ENCODE measurements at places on chromosomes 12 and 14.

DNA sequence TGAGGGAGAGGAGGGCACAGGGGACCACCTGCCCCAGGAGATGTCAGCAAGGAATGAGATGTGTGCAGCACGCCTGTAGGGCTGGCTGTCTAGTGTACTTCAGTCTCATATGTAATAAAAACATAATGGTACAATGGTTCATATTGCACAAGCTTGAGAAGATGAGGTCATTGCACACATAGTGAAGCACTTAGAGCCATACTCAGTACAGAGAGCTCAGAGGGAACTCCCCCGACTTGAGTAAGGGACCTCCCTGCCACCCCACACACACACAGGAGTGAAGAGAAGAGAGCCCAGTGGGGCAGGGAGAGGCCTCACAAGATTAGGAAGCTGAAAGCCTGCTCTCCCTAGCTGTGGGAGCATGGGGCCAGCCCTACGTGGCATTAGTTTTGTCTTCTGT lies 61.5 kb downstream of the SLC6A12 start:
- no peak for DNase-seq

DNA sequence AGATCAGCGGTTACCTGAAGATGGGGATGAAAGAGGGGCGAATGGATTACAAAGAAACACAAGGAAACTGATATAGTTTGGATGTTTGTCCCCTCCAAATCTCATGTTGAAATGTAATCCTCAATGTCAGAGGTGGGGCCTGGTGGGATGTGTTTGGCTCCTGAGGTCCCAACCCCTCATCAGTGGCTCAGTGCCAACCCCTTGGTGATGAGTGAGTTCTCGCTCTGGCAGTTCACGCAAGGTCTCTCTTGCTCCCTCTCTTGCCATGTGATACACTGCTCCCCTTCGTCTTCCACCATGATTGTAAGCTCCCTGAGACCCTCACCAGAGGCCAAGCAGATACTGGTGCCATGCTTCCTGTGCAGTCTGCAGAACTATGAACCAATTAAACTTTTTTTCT lies 28.0 kb downstream of the ITGA7 start:
- no peak for DNase-seq

DNA sequence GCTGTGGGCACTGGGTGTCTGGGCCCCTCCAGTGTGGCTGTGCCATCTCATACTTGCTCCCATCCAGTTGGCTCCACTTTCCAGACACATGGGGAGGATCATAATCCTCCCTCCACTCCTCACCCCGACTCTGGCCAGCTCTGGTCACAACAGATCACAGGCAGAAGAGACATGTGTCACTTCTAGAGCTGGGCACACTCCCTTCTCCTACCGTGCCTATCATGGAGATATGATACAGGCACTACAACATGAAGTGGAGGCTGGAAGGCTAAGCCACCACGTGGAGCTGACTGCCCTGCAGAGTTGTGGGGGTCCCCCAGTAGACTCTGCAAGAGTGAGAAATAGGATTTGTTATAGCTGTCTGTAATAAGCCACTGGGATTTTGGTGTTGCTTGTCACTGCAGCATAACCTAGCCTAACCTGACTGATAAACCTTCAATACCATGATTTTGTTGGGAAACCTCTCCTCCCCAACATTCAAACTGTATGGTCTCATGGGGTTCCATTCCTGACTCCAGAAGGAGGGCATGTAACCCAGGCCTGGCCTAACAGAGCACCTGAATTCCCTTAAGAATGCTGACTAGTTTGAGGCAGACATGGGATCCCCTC lies 20.0 kb downstream of the NT5DC3 start:
- no peak for DNase-seq

GRCh38 chr12:40263616-40264409 lies 39.0 kb downstream of the LRRK2 start:
- DNase-seq, result no peak

- DNase-seq, result no peak
Observed at GRCh38 chr14:93744876-93745275, 43.4 kb downstream of the PRIMA1 start.

DNA sequence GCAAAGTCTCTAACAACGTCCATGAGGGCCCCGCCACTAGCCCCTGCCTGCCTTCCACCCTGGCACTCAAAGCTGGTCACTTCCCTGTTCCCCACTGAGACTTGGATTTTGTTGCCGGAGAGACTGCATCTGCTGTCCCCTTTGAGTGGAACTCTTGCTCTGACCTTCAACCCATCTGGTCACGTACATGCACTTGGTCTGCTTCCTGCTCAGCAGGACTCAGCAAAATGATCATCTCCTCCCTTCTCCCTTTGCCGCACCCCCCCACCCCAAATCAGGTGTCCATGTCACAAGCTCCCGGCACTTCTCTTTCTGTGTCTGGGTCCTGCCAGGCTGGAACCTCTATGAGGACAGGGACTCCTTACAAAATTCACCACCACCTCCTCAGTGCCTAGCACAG lies 180.9 kb downstream of the CHST11 start:
- no peak for DNase-seq

- DNase-seq, result no peak
Observed at GRCh38 chr14:90626550-90626949, 189.7 kb downstream of the TTC7B start.

DNA sequence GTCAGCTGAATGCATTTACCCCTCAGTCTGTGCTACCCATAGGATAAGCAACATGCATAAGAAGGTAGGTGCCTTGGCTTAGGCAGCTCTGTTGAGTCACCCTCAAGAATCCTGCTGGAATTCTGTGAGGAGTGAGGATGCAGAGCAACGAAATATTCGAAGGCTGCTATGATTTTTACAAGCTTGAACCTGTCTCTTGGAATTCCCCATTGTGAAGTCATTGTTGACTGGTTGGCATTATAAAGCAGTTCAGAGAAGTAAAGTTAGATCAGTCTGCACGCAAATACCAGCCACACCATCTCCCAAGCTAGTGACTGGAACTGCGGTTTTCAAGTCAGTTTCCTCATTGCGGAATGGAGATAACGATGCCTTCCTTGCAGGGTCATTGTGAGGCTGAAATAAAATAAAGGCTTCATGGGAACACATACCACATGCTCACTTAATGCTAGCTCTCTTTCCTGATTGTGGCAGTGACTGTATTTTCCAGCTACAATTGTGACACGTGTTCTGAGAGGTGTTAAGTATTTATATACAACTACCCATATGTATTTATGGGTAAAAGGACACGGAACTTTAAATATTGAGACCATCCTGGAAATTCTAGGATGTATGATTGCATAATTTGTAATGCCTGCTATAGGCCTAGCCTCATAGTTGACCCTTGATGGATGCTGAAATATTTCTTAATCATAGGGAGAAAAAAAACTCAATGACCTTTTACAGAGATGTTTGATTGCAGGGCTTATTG lies 96.7 kb downstream of the ETV6 start:
- no peak for DNase-seq

GRCh38 chr14:49988080-49988990 lies 95.5 kb downstream of the ARF6 start:
- no peak for DNase-seq

DNA sequence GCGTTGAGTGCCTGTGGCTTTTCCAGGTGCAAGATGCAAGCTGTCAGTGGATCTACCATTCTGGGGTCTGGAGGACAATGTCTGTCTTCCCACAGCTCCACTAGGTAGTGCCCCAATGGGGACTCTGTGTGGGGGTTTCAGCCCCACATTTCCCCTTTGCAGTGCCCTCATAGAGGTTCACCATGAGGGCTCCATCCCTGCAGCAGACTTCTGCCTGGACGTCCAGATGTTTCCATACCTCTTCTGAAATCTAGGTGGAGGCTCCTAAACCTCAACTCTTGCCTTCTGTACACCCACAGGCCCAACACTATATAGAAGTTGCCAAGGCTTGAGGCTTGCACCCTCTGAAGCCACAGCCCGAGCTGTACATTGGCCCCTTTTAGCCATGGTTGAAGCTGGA lies 52.9 kb downstream of the PRKCH start:
- no peak for DNase-seq

DNA sequence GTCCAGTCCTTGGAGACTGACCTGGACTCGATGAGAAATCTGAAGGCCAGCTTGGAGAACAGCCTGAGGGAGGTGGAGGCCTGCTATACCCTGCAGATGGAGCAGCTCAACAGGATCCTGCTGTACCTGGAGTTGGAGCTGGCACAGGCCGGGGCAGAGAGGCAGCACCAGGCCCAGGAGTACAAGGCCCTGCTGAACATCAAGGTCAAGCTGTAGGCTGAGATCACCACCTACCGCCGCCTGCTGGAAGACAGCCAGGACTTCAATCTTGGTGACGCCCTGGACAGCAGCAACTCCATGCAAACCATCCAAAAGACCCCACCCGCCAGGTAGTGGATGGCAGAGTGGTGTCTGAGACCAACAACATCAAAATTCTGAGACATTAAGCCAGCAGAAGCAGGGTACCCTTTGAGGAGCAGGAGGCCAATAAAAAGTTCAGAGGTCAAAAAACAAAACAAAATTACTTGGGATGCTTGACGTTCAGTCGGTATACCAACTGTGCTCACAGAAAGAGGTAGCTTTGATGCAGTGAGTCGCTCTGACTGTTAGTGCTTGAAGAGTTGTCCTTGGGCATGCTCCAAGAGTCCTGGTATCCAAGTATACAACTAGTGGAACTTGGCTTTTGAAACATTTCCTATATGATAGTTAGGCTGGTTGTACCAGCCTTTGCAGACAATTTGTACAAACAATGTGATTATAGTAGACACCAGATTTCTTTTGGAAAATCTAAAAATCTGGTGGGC lies 4.8 kb downstream of the MED6 start:
- DNase-seq, result no peak

DNA sequence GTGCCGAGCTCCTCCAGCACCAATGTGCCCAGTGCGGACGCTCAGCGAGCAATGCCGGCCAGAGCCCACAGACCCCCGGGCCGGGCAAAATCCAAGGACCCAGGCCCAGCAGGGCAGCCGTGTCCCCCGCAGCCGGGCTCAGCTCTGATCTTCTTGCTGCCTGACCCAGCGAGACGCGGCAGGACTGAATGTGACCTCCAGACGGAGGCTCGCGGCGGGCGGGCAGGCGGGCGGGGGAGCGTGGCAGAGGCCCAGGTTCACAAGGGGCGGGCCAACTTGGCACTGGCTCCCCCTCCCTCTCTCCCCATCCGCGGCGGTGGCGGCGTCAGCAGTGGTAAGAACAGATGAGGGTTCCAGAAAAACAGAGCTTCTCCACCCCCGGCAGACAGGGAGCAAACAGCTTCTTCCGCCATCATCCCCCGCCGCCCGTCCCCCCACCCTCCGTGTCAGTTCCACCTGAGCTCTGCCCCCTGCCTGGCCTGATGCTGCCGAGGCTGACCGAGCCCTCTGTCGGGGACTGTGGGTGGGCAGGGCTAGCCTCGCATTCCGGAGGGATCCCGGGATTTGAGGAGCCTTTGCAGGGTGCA lies 94.3 kb downstream of the RFLNA start:
- peak; percentile 58 for DNase-seq

- no peak for DNase-seq
Observed at GRCh38 chr14:51310505-51310944, 70.5 kb downstream of the TMX1 start.
